ENCODE measurements at places on chromosomes 6 and 20.

- DNase-seq, result no peak
Observed at GRCh38 chr6:24245275-24245674, 112.6 kb downstream of the DCDC2 start.

GRCh38 chr20:33443006-33443511, 504 bp downstream of the SNTA1 start:
- DNase-seq, result no peak

DNA sequence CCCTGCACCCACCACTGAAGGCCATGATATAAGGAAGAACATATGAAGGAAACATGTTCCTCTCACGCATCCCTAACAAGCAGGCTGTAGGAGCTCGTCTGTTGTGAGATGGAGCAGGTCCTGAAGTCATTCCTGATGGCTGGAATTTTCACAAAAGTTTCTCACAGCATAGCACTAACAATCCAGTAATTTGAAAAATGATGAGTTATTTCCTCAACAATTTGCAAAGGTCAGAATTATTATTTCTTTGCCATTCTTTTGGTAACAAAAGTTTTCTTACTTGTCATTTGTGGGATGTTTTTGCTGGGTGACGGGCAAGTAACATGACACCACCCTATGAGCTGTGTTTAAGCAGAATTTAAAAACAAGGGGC, 27.6 kb upstream of the FRMD1 start:
- DNase-seq, result peak; percentile 71

- peak; percentile 31 for DNase-seq
Observed at GRCh38 chr20:54043076-54043967, 27.1 kb downstream of the BCAS1 start.

DNA sequence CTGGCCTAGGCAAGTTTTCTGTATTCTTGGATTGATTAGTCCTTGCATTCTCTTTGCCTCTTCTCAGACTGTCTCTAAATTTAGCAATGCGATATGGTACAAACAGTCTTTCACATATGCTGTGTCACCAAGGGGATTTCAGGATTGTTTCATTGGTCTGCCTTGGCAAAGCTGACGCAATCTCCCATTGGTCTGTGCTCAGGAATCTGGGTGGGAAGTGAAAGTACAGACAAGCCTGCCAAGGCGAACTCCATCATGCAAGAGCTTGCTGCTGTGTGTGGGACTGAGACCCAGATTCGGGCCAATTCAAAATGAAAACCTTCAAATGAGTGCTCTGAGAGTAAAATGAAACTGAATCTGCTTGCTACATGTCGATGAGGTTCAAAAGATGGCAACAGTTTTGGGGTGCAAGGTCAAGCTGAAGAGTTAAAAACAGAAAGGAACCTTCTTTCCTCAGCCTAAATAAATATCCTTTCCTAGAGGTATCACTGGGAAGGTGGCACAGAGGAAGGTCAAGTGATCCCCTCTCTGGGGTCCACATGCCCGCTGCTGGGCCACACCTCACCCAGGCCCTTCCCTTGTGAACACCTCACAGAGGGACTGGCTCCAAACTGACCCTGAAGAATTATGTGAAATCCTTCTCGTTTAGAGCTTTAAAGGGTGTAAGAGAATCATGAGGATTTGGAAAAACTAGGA, 198.8 kb upstream of the PREP start:
- DNase-seq, result peak; percentile 97

DNA sequence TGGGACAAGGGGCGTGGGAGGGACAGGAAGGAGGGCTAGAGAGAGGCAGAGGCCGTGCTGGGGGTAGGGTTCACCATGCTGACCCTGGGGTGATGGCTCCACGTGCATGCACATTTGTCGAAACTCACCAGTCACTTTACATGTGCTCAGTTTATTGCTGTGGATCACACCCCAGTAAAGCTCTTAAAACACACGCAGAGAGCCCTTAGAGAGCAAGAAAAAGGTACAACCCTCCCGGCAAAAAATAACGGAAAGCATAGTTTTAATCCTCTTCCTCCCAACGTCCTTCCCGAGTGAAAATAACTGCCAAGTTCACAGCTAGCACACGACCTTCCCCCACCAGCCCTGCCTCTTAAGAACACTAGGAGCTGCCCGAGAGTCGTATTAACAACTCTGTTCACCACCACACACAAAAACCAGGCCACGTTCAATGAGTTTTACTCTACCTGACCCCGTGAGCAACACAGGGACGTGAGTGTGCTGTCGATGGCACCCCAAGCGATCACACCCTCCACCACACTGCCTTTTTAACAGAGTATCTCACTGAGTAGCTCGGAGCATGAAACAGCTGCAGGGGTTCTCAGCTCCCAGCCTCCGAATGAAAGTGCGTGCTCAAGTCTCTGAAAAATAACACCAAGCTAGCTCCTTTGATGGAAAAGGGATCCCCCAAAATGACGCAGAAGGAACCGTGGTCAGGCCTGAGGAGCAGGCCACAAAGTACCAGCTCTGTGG, 39.7 kb downstream of the TAF4 start:
- DNase-seq, result peak; percentile 66

DNA sequence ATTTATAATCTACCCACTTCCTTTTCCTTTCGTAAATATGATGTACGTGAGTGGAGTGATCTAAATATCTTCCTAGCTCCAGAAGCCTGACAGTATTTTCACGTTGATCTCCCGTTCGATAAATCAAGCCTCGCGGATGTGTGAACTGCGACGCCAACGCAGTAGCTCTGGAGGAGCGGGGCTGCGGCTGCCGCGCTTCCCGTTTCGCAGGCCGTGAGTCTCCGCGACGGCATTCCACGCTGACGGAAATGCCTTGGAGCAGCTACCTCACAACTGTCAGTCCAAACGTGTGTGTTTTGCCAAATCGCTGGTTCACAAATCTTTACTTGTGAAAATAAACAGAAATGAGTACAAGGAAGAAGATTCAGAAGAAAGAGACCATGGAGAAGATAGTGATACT, 41.2 kb downstream of the BTBD3 start:
- no peak for DNase-seq

- no peak for DNase-seq
Observed at GRCh38 chr6:14622085-14622484, 504.5 kb downstream of the CD83 start.

GRCh38 chr6:158257425-158257759, 54.9 kb upstream of the TULP4 start:
- DNase-seq, result no peak

DNA sequence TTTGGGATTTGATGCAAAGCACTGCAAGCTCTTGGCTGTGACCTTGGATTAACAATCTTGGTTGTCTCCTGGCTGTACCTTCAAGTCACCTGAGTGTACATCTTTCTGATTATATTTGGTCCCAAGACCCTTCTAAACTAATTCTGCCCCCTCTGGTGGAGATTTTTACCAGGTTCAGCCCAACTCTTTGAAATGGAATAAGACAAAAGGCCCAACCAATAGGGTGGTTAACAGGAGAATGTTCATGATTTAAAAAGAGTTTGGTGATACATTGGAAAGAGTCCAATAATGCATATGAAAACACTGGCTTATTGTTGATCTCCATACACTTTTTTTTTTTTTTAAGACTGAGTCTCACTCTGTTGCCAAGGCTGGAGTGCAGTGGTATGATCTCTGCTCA, 77.5 kb upstream of the CD83 start:
- no peak for DNase-seq

DNA sequence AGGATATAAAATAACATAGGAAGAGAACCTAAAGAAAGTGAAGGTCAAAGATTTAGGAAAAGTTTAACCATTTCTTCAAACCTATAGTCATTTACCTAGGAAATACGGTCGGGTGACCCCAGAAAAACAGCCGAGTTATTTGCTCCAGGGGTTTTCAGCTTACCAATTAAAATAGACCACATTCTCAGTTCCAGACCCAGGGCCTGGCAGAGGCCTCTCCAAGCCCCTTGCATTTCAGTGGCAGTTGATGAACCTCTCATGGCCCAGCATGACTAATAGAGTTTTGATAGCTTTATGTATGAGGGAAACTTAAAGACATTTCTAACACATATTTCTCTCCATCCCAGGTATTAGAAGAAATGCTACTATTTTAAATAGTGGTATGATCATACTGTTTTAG, 113.5 kb downstream of the OGFRL1 start:
- DNase-seq, result no peak

- no peak for DNase-seq
Observed at GRCh38 chr20:57403216-57403615, 12.0 kb downstream of the RBM38 start.

DNA sequence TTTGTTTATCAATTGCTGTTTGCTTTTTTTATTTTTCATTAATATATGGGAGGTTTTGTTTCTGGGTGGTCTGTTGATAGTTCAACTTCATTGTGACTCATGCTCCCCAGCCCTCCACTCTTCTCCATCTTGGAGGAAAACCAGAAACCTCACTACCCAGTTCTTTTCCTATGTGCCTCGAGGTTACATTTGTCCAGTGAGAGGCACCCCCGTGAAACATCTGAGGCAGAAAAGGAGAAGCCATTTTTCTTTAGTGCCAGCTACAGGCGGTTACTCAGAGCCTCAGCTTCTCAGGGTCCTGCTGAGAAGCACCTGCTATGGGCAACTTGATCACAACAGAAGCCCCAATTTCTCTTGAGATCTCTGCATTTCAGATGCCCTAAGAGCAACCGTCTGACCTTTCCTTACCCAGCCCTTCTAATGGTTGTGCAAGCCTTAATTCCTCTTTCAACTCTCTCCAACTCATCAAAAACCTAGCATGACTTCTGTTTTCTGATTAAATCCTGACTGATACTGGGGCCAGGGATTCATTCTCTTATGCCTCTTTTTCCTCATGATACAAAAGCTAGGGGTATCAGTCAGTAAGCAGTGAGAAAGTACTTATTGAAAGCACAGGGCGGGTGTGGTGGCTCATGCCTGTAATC, 144.6 kb downstream of the ELOVL4 start:
- no peak for DNase-seq

- DNase-seq, result peak; percentile 60
Observed at GRCh38 chr6:73610444-73611275, 43.1 kb downstream of the SLC17A5 start.

- DNase-seq, result no peak
Observed at GRCh38 chr6:145469021-145469420, 266.3 kb downstream of the EPM2A start.

DNA sequence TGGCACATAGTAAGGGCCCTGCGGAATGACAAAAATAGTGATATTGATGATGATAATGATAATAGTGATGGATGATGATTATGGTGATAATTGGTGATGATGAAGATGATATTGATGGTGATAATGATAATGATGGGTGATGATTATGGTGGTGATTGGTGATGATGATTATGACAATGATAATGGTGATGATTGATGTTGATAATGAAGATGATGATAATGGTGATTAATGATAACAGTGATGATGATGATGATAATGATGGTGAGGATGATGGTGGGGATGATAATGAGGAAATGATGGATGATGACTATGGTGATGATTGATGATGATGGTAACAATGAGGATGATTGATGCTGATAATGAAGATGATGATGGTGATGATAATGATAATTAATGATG, 48.9 kb downstream of the EDN3 start:
- no peak for DNase-seq

DNA sequence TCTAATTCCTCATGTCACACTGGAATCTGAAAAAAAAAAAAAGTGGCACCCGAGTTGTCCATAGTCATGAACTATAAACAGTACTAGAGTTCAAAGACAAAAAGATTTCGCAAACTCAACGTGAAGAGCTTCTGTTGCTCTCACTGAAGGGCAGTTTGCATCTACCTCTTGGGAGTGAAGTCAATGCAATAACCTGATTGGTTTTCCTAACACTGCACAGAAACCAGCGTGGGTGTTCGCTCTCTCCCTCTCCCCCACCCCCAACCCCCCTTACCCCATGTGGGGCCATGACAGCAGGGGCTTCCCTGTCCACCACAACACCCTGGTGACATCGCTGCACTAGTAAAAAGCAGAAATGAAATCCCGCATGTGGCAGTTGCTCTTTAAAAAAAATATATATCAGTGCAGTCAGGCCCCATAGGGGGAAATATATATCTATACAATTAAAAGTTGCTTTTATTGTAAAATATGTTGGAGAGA, 66.9 kb downstream of the GMPR start:
- no peak for DNase-seq

- no peak for DNase-seq
Observed at GRCh38 chr20:21519136-21519584, 5.3 kb upstream of the NKX2-2 start.
